Uterus (tissue), 4 donors: ENCODE measurements at places on chromosomes 3 and 15.

DNA sequence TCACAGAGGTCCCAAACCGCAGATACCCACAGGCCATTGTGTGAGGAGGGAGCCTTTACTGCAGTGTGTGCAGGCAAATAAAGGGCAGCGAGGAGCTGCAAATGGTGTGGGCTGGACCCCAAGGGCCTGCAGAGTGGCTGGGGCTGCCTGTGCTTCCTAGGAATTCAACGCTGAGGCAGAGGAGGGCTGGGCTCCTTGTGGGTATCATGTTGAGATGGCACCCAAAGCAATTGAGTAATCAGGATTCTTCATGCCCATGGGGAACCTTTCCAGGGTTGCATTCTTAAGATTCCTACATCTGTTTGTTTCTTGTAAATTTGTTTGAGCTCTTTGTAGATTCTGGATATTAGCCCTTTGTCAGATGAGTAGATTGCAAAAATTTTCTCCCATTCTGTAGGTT lies 85.4 kb upstream of the LIPC start:
- DNase-seq: no peak

GRCh38 chr3:111902534-111902933 lies 43.5 kb downstream of the PHLDB2 start:
- DNase-seq: no peak

DNA sequence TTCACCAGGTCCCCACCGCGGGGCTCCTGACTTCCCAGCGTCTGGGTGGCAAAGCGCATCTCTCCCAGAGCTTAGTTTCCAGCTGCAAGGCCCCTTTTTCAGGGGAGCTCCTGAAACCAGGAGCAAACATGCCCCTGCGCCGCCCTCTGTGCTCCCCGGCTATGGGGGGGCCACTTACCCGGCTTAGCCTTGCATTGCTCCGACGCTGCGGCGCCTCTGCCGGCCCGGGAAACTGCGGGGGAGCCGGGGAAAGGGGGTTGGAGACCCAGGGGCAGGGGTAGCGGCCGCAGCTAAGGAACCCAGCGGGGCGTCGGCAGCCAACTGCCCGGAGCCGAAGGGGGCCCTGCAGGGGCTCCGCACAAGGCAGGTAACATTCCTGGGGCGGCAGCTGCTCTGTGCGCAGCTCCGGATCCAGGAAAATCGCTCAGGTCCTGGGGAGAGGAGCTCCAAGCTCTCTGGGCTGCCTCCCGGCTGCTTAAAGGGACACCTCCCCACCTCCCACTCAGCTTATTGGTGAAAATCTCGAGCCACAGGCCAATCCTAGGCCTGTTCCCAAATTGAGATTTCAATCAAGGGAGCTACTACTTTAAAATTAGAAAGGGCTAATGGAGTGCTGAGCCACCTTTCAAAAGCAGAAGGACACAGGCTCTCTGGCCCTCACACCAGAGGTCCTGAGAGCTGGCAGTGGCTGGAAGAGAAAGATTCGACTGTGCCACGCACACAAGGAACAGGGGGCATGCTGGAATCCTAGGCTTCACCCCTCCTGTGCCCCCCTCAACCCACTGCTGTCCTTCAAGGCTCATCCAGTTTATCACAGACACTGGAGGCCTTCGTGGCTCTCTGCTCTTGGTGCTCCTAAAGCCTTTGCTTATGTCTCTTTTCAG lies 42.7 kb upstream of the PRICKLE2 start:
- DNase-seq: peak; percentile 86

- DNase-seq: no peak
Observed at GRCh38 chr15:90471769-90472168, 58.0 kb upstream of the CRTC3 start.

DNA sequence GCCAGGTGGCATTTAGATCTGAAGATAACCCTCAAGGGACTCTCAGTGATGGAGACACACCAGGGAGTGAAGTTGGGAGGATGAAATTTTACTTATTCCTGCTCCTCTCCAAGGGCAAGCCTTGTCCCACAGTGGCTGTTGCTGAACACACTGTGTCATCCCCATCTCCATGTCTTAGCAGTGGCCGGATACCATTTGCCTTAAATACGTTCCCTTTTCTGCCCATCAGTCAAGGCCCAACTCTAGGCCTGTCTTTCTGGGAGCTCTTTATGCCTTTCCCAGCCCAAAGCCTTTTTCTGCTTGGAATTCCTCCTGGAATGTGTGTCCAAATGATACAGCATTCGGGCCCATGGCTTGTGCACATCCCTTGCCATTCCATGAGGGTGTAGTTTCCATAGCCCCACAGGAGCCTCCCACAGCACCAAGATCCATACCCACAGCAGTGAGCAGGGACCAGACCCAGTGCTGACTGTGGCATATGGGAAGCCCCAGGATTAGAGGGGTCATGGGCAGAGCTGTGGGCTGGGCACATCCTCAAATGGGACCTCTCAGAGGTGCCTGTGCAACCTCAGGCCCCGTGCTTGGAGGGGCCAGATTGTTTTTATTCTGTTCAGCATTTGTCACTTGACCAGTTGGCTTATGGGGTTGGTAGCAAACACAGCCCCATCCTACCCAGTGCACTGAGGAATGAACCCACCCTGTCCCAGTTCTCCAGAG lies 63.7 kb upstream of the PRR23C start:
- no peak for DNase-seq

DNA sequence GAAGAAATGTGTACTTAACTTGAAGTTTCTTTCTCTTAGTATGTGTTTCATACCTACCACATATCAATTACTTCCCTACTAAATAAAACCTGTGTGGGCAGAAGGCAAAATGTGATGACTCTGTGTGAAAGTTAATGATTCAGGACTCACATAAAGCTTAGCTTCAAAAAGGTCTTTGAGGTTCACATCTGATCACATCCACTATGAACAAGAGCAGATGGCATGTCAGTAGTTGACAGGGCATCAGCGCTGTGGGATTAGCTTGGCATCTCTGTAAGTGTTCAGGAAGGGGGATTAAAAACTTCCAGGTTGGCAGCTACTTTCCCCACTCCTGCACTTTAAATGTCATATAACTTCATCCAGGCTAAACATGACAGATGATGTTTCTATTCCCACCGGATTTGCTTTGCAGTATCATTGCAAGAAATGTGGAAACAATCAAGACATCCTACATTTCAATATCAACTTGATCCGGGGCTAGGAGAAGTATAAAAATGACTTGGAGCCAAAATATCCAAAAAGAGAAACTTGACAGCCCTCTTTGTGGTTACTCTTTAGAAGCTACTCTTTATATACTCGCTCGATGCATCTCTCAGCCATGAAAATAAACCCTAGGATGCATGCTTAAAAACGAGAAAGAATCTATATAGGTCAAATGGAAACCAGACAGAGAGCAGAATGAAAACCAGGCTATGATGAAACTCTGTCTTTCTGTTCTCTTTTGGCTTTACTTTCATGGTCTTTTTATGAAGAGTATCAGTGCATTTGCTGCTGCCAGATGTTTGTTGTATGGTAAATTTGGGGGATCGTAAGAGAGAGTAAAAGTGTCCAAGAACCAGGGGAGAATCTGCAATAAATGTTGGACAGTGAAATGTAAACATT lies 273.1 kb upstream of the ALCAM start:
- no peak for DNase-seq

DNA sequence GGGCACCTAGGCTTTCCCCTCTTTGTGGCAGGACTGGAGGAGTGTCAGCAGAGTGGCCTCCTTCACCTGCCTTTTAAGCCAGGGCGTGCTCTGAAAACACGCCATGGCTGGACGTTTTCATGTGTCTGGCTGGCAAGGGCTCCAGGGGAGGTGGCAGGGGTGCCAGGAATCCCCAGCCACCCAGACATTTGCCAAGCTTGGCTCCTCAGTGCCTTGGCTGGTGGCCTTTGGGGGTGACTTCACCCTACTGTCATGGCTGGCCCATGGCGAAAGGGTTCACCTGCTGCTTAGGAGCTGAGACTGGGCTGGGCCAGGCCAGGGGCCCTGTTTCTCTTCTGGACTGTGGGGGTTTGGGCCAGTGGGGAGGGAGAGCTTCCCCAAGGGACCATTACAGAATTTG lies 17.6 kb downstream of the KLF13 start:
- DNase-seq: no peak

DNA sequence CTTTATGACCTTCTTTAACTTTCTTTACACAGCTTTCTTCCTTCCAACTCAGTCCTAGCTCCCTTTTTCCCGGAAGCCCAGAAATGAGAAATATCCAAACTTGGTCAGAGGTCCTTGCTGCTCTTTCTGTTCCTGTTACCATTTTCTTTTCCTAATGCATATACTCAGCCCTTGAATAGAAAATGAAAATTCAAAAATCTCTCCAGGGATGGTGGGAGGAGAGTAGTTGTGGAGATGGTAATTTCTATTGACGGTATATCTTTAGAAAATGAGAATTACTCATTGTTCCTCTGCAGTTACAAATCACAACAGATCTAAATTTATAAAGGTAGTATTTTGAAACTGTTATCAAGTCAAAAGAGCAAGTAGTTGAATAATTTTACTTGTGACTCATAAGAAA lies 255.1 kb downstream of the NEK10 start:
- no peak for DNase-seq

DNA sequence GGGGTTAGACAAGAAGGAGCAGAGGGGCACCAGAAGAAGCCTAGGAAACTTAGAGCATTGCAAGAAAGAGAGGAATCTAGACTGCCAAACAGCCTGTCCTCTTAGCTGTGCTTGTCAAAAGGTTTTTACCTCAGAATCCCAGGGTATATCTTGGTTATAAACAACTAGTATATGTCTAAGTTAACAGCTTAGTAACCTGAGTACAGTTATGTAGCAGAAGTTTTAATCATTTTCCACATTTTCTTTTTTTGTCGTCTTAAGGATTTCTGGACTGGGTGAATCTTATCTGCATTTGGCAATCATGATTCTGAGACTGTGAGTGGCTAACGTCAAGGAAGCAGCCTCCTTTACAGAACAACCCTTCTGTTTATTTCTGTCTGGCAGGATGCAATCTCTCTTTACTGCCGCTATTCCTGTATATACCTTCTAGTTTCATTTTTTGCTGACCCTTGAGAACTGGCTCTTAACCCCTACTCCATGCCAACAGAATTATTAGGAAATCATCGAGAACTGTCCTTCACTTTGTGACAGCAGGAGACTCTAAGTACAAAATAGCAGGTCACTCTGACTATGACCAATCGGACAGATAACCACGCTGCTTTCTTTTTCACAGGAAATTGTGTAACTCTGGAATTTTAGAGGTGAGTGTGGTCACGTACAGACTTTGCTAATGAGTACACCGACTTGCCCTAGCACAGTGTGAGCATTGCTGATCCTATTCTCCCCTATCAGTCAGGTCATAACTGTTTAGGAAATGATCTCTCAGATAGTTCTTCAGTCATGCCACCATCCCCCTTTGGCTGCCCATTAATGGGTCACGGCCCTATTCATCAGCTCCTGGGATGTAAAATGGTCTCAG lies 3.3 kb upstream of the CP start:
- no peak for DNase-seq

DNA sequence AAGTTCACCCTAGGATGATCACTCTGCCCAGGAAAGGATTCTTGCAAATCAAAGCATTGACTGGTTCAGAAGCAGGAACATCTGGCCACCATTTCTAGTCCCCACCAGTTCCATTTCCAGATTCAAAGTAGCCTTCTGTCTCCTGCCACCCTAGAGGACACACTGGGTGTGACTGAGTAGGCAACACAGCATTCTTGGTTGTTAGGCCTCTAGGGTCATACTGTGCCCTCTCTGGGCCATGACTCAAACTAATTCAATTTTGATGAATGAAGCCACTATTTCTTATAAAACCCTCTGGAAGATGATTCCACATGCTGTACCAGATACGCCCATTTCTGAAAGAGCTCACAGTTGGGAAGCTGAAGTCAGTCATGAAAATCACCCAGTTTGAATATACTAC lies 69.7 kb downstream of the WDR76 start:
- DNase-seq: no peak

- DNase-seq: no peak
Observed at GRCh38 chr15:39498629-39499028, 82.2 kb upstream of the THBS1 start.

DNA sequence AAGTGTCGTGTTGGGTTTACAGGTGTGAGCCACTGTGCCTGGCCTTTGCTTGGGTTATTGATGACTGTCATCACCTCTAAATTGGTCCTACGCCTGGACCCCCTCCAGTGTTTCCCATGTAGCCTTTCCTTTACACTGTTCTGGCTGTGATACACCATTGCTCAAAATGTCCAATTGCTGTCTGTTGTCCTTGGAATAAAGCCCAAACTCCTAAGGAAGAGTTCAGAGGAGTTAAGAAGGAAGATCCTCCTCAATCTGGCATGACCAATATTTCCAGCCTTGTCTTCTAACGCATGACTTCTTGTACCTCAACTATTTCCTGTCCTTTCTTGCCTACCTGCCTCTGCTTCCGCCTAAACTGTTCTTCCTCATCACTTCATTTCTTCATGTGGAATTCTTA lies 113.1 kb downstream of the POLR2M start:
- no peak for DNase-seq

GRCh38 chr15:96276438-96277210 lies 53.9 kb upstream of the NR2F2 start:
- no peak for DNase-seq

- no peak for DNase-seq
Observed at GRCh38 chr3:195133462-195133861, 137.5 kb downstream of the XXYLT1 start.

- DNase-seq: no peak
Observed at GRCh38 chr3:115160295-115160694, 13.2 kb upstream of the ZBTB20 start.

GRCh38 chr15:49103002-49103401 lies 52.4 kb downstream of the COPS2 start:
- DNase-seq: no peak

DNA sequence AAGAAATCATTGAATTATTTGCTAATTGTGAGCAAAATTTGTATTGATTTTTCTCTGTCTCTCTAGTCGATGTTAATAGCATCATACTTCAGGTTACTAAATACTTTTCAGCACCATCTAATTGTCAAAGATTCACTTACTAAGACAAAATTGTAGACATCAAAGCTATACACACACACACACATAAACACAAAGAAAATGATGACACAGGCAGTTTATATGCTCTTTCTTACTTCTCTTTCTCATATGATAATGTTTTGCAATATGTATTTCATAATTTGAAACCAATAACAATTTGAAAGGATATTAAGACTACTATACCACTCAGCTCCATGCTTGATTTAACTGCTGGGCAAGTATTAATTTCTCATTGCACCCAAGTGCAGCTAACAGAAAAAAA lies 406.2 kb downstream of the ROBO2 start:
- no peak for DNase-seq

- DNase-seq: no peak
Observed at GRCh38 chr3:2897821-2898220, 212.4 kb downstream of the IL5RA start.
